ENCODE measurements at places on chromosomes 1 and 21. TPM values are rescaled to one million over a fixed set of nuclear protein-coding genes. Genes with fewer than 3 reads are reported as not detected.
A peak's percentile ranks its signal among the peaks of the same experiment; 100 is the strongest.

GRCh38 chr1:180230416-180230790 is 339 bp downstream of the LHX4 start:
- no peak for DNase-seq

GRCh38 chr1:153661111-153661708 is 2.7 kb downstream of the SNAPIN start:
- no peak for DNase-seq

DNA sequence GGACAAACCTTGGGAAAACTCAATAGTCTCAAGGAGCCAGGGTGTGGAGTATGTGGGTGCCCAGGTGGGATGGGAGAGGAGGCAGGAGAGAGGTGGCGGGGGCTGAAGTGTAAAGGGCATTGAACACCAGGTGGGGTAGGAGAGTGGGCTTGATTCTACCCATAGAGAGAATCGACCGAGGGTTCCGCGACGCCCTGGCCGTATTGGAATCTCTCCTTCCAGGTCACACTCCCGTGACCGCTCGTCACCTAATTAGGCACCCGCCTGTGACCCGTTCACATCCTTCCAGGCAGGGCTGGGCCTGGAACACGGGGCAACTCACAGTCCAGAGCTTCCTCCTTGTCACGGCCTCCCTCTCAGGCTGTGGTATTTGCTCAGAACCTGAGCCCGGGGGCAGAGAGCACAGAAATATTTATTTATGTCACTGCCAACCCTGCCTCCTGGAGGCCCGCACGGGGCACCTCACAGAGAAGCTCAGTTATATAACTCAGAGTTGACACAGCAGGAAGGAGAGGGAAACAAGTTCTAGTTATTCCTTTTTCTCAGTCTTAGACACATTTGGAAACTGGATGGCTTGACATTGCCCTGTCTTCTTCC is 12.0 kb downstream of the NCMAP start:
- DNase-seq, result no peak

DNA sequence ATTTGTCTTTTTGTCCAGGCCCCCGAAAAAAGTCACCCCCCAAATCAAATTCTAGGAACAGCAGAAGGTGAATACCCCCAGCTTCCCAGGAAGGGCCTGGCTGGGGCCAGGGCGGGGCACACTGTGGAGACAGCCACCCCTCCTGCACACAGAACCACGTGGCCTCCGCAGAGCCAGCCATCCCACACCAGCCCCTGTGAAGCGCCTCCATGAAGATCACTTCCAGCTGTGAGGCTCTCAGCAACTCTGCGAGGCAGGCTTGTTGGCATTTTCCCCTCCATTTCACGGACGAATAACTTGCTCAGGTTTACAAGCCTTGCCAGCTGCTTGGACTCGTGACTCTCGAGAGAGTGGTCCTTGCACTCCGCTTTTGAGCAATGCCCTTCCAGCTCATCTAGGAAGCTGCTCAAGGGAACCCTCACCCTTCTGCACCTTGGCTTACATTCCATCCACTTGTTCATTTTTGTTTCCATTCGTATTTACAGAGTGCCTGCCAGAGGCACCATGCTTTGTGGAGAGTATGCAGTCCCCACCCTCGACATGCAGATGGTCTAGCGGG is 48.2 kb downstream of the SYT6 start:
- DNase-seq, result no peak

DNA sequence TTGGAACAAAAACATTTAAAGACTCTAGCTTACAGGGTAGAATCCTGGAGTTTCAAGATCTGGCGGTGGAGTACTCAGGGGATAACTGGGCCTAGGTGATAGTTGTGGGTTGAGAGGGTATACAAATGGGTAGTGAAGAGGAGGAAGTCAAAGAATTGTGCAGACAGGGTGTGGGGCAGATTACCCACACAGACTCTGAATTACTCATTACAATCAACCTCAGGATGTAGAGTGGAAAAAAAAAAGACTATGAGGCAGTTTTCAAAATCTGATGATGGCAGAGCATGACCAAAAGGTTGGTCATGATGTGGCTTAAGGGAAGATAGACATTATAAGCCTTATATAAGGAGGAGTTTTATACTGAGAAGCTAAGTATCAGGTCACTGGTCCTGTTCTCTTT is 44.1 kb upstream of the GLIS1 start:
- DNase-seq, result peak; percentile 52

- peak; percentile 23 for DNase-seq
Measured at GRCh38 chr21:41766883-41767605, at the start of gene RIPK4. RIPK4 (minus strand) TSS chr21:41767052; CDS start chr21:41767041, 11 bp downstream.

DNA sequence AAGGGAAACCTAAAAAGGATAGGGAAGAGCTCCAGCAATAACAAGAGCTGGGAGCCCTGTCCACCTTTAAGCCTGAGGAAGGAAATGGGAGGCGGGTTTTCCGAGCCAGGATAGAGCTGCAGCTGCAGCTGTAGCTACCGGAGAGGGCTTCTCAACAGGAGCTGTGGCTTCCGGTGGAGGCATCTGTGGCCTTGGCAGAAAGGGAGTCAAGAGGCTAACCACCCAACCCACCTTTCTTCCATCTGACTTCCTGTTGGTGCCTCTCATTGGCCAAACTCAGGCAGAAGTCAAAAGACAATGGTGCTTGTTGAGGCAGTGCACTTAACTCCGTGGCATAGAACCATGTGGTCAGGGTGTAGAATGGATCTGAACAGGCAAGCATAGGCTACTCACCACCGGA is 313.1 kb upstream of the DAB1 start:
- no peak for DNase-seq

GRCh38 chr1:59125676-59126320 is 171.1 kb upstream of the FGGY start:
- no peak for DNase-seq

Gene LCE5A
- total RNA-seq, result not detected

DNA sequence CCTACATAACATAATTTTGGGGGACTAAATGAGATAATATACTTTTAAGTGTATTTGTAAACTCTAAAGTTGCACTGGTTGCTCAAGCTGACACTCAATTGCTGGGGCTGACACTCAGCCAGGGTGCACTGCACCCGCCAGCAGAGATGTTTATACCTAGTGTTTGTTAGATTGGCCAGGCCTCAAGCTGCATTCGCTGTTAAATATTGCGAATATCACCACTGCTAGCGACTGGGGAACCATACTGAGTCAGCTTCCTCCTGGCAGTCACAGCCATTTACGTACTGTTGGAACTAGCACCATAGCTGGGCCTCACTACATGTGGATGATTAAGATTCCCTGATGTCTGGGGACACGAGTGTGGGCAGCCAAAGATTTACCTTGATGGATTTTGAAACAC is 12.7 kb upstream of the RWDD3 start:
- peak; percentile 44 for DNase-seq

DNA sequence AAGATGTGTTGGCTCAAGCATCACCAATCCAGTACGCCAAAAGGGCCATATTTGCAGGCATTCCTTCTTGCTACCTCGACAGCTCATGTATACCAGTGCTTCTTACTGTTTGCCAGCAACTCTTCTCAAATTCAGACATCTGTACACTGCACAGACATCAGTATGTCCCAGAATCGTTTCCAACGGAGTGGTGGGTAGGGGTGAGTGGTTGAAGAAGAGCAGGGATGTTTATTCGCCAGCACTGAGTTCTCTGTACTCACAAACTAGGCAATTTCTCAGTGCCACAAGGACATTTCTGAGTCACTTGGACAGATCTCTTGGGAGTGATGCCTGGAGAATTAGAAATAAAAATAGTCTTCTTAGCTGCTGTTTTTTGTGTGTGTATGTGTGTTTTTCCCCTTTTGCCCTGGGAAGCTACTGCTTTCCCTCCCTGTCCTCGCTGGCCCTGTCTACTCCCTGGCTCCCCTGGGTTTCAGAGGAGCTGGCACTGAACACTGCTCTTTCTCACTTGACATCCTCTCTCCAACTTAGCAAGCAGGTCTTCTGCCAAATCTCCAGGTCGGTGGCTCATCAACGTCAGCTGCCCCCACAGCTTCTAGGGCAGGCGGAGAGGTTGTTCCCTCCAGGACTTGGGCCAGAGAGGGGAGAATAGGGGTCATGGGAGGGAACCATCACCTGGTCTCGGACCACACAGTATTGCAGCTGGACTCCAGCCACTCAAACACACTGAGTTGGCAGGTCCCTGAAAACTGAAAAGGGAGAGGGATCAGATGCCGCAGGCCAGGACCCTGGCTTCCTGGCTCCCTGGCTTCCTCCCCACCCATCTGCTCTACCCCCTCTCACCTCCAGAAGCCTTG is 90.5 kb downstream of the NMNAT2 start:
- DNase-seq, result no peak

GRCh38 chr1:199490769-199491527 is 536.6 kb upstream of the NR5A2 start:
- peak; percentile 75 for DNase-seq

DNA sequence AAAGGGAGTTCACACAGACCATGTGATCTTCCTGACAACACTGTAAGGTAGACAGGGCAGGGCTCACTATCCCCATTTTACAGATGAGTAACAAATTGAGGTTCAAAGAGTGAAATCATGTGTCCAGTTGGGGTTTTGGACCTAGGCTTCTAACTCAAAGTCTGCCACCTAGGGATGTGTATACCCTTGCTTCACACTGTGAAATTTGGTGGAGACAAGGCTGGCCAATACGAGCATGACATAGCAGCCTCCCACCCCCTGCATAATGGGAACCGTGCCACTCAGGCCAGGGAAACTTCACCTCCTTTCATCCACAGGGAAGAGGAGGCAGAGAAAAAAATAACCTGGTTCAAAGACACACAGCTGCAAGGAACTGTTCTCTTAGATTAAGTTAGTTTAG is 6.8 kb downstream of the IQGAP3 start:
- no peak for DNase-seq

Gene SHISA4
- total RNA-seq, result 10.0 TPM

Gene FUCA1
- 2.9 TPM for total RNA-seq

DNA sequence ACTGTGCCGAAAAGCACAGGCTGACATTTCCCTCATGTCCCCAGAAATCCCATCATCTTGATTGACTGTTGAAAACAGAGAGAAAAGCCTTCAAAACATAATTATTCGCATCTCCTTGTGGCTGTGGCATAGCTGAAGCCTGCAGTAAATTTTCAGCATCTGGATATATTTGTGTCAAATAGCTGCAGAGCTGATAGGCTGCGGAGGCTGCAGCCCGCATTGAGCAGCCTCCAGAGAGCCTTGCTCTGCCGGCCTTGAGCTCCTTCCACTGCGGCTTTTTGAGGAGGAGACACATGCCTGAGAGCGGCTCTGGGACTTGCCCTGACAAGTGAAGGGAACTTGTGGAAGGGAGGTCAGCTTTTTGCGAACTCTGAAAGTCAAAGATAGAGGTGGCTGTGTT is 144.7 kb downstream of the RYR2 start:
- DNase-seq, result no peak

- DNase-seq, result no peak
Measured at GRCh38 chr1:228005511-228006033, 1.2 kb upstream of the WNT3A start.

Gene S100A14
- not detected for total RNA-seq

Gene TLCD4
- total RNA-seq, result 0.83 TPM

GRCh38 chr1:244369256-244370057 is 82.3 kb downstream of the ADSS2 start:
- DNase-seq, result no peak

DNA sequence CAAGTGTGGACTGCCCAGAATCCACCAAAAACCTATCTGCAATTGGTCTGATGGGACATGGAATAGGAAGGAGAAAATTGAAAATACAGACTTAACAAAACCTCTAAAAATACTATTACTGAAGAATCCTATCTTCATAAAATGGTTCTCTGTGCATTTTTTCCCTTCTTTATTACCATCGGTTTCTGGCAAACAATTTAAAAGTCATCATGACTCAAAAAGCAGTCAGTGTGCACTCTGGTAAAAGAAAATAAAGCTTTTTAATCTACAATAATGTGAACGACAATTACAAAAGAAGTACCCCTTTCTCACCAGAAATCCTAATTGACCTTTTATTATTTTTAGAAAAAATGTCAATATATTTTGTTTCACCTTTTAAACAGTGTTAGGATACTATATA is 186.3 kb downstream of the TPR start:
- DNase-seq, result peak; percentile 47
